ENCODE measurements at places on chromosomes 3 and 15.

DNA sequence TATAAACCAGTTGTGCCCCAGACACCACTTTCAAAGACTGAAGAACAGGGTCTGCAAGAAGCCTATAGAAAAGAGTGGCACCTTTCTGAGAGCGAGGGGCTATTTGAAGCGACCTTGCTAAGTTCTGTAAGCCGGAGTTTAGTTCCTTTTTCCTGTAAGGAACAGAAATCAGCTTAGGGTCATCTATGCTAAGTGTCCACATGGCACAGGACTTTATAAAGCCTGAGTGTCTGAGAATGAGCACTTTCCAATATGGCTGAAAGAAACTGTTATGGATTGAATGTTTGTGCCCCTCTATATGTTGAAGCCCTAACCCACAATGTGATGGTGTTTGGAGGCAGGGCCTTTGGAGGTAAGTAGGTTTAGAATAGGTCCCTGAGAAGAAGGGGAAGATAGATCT, 4.0 kb upstream of the A4GNT start:
- DNase-seq = no peak

DNA sequence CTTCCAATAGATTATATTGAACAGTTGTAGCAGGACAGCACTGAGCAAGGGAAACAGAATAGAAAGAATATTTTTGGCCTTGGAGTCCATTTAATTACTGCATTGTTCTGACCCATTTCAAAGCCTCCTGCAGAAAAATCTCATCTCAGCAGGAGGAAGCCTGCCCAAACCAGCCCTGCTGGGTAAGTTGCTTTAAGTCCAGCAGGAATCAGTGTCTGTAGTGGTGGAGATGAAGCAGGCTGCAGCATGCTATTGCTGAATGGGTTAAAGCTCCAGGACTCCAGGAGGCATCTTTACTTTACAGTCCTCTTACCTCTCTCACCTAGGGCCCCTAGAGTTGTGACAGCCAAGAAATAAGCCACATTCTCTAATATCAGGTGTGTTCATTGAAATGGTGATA, 380.3 kb upstream of the THBS1 start:
- no peak for DNase-seq

- no peak for DNase-seq
Observed at GRCh38 chr3:9345041-9345440, 17.8 kb upstream of the THUMPD3 start.

DNA sequence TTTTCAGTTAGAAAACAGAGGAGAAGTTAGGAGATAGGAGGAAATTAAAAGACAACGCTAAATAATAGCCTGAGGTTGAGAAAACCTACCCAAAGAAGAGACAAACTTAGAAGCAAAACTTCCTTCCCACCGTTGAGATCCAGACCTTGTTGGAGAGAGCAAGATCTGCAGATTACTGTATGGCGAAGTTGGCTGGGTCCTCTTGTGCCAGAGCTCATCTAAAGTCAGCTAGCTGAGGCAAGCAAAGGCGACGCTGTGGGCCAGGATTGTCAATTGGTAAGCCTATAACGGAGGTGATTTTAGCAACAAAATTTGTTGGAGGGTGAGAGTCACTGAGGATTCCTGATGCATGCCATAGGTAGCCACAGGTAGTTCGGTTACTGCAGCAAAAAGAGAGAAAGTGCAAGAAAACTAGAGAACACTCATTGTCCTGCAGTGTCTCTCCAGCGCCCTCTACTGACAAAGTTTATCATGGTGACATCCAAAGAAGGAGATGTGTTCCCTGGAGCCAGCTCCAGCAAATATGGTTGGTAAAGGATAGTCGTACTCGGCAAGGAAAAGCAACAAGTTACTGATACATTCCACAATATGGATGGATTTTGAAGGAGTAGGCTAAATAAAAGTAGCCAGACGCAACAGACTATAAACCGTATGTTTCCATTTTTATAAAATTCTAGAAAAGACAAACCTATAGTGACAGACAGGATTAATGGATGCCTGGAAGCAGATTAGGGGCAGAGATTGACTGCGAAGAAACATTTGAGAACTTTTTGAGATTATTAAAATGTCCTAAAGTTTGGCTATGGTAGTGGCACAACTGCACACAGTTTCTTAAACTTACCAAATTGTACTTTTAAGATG, 9.8 kb upstream of the OR5K4 start:
- DNase-seq = peak; percentile 49

DNA sequence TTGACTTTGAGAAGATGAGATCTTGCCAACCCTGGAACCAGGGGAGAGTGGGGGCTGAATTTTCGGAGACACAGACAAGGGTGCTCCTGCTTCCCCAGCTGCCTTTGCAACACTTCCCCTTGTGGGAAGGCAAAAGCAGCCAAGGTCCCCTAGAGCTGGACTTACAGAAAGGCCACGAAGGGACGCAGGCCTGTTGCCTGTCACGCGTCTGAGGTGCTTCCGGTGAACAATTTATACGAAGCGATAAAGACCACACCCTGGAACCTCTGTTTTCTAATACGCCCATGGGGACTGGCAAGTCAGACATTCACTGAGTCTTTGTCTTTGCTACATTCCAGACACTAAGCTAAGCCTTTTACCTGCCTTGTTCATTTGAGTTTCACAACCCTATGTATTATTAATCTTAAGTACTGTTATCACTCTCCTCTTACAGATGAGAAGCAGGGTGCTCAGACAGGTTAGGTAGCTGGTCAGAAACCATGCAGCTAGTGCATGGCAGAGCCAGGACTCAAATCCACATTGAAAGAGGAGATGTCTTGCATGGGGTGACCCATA, 13.2 kb downstream of the MEGF11 start:
- no peak for DNase-seq

DNA sequence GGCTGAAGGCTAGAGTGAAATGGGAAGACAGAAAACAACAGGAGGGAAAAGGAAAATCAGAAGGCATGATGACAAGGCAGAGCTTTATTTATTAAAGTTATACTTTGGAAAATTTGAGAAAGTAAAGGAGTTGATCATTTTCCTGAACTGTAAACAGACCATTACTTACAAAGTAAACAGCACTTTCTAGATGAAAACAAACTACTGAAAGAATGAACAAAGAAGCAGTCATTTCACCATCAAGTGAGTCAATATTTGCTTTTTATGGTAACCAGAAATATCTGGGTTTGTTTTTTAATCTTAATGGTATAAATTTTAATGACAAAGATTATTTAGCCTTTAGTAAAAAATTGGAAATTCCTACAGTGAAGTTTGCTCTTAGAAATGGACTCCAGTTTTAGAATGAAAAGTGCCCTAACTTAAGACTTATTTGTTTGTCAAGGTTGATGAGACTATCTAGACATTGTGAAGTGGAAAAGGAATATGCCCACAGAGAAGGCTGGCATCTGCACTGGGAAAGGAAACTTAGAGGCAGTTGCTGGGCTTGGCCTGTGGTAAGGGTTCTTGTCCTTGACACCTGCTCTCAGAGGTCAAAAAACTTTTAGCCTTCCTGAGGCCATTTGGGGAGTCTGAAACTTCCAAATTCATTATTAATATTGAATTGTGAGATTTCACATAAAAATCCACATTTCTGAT, 47.2 kb downstream of the SPTSSB start:
- no peak for DNase-seq

DNA sequence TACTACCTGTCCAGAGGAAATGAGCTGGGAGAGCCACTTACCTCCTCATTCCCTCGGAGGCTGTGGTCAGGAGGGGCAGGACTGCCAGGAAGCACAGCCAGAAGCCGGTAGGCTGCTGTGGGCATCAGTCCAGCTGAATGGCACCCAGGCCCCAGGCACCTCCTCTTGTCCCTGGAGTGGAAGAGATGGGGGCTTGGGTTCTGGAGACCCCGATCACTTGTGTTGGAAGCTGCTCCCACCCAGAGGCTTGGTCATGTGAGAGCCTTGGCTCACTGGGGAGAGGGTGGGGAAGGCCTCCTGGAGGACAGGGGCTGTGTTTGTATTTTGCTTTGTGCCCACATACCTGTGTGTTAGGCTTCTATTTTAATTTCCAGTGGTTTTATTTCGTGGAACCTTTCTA, 261.9 kb downstream of the GABRG3 start:
- DNase-seq = no peak

DNA sequence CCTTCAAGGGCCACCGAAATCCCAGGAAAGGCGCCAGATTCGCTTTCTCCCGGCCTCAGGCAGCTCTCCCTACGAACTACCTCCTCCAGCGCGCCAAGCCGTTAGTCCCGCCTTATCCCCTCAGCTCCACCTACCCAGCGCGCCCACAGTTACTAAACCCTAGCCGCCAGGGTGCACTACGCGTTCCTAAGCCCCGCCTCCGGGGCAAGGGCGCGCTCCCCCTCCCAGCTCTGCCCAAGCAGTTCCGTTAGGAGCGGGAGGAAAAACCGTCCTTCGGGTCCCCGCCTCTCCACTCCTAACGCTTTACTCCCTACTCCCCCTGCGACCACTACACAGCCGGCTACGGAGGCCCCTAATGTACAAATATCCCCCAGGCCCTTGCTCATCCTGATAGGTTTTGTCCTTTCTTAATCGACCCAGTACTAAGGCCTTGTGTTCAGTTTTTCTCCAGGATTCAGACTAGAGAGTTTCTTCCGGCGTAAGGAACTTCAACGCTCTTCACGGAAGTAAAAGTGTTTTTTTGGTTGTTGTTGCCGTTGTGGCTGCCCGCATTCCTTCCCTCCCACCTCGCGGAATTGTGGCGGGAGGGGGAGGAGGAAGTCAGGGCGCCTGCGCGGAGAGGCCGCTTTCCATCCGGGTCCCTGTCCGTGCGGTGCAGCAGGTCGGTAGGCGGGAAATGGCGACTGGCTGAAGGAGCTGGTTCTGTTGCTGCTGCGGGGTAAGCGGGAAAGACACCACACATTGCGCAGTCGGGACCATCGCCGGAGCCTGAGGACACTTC, at the start of gene CTDSPL2:
TSS of gene CTDSPL2 (plus strand) at position 655 of the 781 bp plus-strand sequence. CDS start 31,386 bp downstream, outside the sequence.
- DNase-seq = peak; percentile 99

DNA sequence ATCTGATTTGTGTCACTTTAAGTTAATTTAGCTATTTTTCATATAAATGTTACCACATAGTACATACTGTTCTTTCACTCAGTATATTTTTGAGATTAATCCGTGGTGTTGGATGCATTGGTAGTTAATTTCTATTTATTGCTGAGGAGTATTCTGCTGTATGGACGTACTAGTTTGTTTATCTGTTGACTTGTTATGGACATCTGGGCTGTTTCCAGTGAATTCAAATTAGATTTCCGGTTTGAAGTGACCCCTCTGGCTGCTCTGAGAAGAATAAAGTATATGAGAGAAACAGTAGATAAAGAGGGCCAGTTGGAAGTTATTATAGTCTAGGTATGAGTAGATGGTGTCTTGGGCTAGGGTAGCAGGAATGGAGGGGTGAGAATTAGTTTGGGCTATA, 15.6 kb downstream of the KAT2B start:
- no peak for DNase-seq

GRCh38 chr15:49686599-49686998, 65.8 kb downstream of the DTWD1 start:
- DNase-seq = peak; percentile 59

DNA sequence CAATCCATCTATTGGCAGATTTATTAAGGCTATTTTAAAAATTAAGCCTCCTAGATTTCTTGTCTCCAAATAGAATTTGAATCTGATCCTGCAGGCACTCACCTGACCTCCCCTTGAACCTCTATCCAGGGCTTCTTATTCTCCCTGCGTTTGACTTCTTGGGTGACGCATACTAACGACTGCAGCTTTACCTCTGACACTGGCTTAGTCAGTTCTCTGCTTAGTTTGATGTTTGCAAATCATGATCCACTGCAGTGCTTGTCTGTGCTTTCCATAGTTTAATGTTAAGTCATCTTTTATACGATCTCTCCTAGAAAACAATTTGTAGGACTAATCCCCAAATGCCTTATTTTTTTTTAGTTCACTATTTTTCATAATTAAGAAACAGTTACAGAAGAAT, 233.1 kb downstream of the ROBO1 start:
- no peak for DNase-seq

DNA sequence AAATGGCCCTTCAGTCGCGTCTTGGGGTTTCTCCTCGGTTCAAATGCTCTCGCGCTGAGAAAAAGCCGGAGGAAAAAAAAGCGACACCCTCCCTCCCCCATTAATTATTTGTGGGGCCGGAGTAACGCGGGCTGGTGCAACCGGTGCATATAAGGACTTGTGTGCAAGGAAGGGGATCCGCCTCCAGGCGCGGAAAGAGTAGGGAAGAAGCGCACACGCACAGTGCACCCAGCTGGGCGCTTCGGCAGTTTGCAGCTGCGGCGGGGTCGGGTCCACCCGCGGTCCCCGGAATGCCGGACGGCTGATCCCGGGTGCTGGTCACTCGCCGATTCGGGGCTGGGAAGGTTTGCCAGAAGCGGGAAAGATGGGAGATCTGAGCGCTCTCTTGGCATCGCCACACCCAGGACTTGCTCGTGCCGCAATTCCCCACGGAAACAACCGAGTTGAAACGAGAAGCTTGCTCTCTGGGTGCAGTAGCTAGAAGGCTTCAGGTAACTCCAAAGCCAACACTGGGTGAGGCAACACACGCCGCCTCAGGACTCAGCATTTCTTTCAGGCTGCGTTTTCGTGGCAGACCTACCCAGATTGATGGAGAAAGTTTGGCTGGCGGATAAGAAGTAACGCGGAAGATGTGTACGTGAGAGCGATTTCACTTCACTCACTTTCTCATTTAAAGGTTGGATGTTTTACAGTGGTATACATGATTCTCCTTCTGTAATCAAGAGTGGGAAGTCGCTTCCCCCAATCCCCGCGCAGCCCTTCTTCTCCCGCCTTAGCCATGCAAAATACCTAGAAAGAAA, 720 bp upstream of the TNIK start:
- peak; percentile 81 for DNase-seq

GRCh38 chr15:79164043-79164442, 73.5 kb upstream of the RASGRF1 start:
- no peak for DNase-seq

- DNase-seq = peak; percentile 48
Observed at GRCh38 chr3:114092151-114093015, 35.8 kb downstream of the QTRT2 start.

DNA sequence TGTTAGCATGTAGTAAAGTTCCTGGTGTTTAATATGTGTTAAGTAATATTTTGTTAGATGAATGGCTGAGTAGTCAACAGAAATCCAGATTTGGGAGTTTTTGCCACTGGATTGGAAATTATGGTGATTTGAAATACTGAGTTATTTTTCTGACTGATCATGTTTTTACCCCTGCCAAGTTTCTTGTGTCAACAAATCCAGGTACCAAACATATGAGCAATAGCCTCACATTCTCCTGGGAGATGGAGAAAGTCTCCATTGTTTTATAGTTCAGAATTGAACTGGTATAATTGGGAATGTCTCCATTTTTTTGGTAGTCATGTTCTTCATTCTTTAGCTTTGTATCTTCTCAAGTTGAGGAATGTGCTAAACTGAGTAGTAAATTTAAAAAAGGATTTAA, 767.2 kb upstream of the LMCD1 start:
- DNase-seq = no peak

GRCh38 chr3:160885791-160886286, 129.8 kb downstream of the PPM1L start:
- peak; percentile 57 for DNase-seq

DNA sequence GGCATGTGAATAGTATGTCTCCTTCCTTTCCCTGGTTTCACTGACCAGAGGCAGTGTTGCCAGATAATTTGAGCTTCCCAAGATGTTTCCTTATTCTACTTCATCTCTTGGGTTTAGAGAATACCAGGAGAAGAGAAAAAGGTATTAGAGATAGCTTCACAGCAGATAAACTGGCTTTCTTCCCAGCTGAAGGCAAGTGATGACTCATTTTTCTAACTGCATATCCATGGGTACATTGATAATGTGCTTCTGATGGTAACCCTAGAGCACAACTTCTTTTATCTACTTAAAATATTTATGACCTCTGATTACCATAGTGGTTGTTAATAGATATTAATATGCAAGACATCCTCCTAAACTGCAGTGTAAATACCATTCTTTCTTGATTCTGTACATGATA, 34.6 kb upstream of the CMTM8 start:
- DNase-seq = peak; percentile 18

Data from EH (cell line).